ENCODE measurements at places on chromosomes 12 and 14.

DNA sequence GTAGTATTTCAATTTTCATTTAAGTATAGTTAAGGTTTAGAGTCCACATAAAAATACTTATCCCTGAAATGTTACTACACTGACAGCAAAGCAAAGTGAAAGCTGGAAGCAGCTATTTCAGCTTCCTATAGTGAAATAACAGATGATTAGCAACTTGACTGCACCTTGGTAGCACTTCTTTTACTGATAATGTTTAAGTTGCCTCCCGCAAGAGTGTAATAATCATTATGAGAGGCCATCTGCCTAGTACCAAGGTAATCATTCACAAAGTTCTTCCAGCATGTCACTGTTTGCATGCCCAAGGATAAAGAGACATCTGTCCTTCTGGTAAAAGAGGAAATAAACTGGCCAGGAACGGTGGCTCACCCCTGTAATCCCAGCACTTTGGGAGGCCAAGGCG lies 69.8 kb downstream of the LIN7A start:
- DNase-seq, result no peak

DNA sequence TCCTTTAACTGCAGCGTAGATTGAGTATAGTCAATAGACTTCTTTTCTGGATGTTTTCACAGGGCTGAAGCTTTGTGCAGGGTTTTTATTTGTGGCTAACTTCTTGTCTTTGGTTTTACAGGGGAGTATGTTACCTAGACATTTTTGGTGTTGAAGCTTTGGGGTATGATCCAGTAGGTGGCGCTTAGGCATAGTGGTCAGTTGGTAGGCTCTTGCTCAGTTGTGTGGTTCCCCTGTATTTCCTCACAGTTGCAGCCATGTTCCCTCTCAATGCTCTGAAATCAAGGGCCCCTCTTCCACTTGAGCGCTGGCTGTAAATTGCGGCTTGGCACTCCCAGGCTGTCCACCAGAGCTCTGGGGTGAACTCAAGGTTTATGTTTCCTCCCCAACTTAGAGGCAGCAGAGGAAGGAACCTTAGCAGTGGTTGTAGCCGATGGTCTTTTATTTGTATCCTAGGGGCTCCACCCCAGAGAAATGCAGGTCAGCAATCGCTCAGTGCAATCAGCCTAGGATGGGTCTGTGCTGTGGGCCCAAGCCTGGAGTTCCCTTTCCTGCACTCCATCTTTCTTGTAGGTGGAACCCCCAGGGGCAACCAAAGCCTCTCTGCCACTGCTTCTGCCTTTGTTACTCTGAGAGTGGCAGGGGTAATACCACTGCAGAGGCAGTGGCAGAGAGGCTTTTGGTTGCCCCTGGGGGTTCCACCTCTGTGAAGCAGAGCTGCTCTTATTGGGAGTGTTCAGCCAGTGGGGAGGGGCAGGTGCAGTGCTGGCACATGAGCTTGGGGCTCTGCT lies 55.1 kb downstream of the CMAS start:
- no peak for DNase-seq

DNA sequence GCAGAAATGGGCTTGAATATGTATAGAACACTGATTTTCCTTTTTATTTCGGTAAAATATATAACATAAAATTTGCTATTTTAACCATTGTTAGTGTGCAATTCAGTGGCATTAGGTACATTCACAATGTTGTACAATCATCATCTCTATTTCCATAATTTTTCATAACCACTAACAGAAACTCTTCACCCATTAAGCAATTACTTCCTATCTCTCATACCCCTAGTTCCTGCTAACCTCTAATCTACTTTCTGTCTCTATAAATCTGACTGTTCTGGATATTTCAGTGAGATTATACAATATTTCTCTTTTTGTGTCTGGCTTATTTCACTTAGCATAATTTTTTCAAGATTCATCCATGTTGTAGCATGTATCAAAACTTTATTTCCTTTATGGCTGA lies 8.9 kb upstream of the RNF212B start:
- no peak for DNase-seq

- DNase-seq, result no peak
Observed at GRCh38 chr12:100295764-100296555, 29.0 kb downstream of the SCYL2 start.

GRCh38 chr12:3661028-3661427 lies 91.9 kb downstream of the CRACR2A start:
- DNase-seq, result no peak

DNA sequence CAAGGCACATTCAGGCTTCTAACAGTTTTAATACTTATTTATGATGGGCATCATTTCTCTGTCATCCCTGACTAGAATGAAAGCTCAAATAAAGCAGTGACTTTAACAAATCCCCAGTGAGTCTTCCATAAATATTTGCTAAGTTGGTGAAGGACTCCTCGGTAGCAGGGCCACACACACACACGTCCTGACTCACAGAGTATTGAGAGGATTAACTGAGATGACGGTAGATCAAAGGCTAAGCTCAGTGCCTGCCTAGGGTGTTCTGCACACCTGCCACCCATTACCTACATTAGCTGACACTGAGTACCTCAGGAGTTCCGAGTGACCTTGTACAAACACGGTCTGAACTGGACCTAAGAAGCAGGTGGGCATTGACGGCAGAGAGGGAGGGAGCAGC lies 197.3 kb upstream of the SFSWAP start:
- no peak for DNase-seq

GRCh38 chr14:77885367-77885766 lies 85.5 kb downstream of the ADCK1 start:
- DNase-seq, result no peak

GRCh38 chr12:127745469-127746212 lies 521.3 kb upstream of the TMEM132C start:
- DNase-seq, result no peak

DNA sequence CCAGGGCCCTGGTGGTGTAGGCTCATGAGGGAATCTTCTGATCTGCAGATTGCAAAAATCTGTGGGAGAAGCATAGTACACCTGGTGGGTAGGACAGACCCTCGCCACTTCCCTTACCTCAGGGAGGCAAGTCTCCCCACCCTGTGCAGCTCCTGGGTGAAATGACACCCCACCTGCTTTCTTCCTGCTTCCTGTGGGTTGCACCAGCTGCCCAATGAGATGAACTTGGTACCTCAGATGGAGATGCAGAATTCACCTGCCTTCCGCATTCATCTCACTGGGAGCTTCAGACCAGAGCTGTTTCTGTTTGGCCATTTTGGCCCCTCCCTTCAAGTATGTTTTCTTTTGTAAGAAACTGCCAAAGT lies 4.7 kb downstream of the CLEC2D start:
- no peak for DNase-seq

GRCh38 chr12:49609059-49609874 lies 3.8 kb upstream of the FAM186B start:
- DNase-seq, result no peak

DNA sequence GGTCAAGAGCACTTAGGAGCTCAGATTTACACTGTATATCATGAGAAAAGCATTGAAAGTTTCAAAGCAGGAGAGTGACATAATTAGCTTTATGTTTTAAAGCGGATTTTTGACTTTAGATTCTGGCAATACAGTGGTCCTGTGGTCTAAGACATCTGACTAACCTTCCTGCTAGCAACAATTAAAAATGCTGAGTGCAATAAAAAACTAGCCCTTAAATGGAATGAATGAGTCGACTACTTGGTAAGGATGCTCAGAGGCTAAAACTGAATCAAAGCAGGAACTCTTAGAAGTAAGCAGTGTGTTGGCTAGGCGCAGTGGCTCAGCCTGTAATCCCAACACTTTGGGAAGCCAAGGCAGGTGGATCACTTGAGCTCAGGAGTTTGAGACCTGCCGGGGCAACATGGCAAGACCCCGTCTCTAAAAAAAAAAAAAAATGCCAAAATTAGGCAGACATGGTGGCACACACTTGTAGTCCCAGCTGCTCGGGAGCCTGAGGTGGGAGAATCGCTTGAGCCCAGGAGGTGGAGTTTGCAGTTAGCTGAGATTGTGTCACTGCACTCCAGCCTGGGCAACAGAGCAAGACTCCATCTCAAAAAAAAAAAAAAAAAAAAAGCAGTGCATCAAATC lies 18.9 kb downstream of the BICD1 start:
- DNase-seq, result no peak

DNA sequence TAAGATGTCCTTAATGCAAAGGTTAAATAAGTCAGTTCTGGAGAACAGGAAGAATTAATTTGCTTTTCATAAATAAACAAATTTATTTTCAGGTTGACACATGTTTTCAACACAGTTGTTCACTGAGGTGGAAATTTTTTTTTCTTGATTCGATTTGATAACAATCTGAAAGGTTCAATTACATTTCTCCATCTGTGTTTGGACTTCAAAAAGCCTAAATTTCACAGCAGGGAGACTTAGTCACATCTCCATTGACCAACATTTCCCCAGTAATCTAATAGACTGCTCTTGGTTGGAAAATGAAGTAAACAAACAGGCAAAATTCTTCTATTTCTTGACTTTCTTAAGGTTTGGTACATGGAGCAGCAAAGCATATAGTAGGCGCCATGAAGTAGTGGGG lies 134.9 kb upstream of the CPNE8 start:
- no peak for DNase-seq

GRCh38 chr14:70836946-70837345 lies 27.6 kb upstream of the MAP3K9 start:
- no peak for DNase-seq

DNA sequence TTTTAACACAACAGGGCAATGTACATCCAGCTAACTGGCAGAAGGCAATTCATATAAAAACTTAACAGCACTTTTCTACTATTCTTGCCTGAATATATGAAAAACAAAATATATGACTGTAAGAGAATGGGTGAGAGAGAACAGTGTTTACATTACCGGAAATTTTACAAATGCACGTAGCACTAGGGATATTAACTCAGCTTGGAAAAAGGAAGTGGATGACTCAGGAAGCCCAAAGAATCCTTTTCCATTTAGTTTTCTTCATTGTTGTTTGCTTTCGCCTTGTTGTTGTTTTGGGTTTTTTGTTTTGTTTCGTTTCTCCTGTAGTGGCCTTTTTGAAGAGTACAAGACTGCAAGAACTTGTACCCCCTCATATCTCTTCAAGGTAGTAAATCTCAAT lies 295.5 kb downstream of the EGLN3 start:
- DNase-seq, result no peak

- DNase-seq, result no peak
Observed at GRCh38 chr14:104576232-104576969, 3.2 kb upstream of the C14orf180 start.

GRCh38 chr12:127650626-127651025 lies 616.3 kb upstream of the TMEM132C start:
- no peak for DNase-seq

DNA sequence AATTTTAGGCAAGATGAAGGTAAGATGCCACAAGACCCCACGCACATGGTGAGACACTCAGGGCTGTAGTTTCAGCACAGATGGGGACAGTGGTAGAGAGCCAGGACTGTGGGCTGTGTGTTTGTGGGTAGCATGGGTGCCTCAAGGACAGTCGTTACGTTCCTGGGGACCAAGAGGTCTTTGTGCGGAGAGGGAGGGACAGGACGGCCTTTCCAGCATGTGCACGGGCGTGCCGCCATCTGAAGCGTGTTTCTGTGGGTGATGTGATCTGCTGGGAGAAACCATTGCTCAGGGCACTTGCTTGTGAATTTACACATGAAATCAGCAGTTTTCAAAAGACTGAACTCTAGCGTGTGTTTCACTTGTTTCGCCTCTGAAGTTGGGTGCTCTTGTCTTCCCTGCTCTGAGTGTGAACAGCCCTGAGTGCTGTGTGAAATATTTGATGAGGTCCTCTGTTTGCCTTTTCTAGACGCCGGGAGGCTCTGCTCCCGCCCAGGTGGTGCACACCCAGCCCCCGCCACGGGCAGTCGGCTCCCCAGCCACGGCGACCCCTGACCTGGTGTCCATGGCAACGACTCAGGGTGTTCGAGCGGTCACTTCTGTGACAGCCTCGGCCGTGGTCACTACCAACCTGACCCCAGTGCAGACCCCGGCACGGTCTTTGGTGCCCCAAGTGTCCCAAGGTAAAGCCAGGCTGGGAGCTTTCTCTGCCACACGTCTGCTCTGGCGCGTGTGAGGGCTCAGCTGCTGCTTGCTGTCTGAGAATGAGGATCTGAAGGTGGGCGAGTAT lies 82.3 kb downstream of the DDX51 start:
- DNase-seq, result no peak

GRCh38 chr14:94772548-94772947 lies 2.6 kb upstream of the GSC start:
- DNase-seq, result no peak

DNA sequence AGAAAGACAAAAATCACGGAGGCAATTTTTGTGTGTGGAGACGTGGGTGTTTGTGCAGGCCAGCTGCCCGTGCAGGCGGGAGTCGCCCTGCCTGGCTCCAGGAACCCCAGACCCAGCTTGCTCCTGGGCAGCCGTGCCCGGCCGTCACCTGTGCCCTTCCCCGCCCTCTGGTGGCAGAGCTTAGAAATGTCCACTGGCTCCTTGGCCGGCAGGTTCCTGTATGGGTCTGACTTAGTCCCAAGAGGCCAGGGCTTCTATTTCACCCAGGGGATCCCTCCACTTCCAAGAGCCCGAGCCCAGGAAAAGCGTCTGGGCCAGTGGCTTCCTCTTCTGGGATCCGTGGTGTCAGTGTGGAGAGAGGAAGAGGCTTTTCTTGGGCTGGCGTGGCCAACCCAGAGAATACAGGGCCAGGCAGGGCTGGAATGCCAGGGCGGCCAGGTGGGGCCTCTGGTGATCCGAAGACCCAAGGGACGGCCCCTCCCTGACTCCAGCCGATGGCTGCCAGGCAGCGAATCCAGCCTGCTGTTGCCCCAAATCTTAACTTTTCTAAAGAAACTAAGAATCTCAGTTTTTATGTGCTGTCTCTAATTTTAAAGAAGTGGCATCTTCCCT lies 120.9 kb downstream of the TMEM132C start:
- no peak for DNase-seq

GRCh38 chr14:34059925-34060650 lies 109.2 kb upstream of the EGLN3 start:
- no peak for DNase-seq

GRCh38 chr12:12210983-12211382 lies 55.9 kb downstream of the LRP6 start:
- DNase-seq, result no peak

DNA sequence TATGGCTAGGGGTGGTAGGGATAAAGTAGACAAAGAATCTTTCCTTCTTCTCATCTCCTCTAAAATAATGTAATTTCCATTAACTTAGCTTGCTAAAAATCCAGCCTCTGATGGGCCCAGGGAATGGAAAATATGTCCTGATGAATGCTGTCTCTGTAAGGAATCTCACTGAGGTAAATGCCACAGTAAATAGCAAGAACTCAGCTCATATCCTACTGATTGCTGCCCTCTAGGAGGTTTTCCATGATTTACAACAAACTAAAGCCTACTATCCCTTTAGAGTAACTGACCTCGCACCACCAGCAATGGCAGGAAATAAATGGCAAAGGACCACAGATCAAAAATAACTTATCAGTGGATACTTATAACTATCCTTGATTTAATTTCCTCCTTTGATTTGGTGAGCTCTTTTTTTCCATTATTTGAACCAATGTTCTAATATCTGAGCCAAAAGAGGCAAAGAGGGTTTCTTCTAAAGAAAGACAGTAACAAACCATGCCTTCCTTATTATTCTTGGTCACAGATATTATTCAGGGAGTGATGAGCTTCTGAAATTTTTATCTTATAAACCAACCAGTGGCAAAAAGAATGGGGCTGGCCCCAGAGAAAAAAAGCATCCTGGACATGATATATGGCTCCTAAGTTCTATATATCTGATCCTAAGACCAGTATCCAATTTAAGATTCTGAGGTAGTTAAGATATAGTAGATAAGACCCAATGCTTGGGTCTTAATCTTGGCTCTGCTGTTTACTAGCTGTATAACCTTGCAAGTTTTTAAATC lies 43.8 kb downstream of the SENP1 start:
- no peak for DNase-seq
